ENCODE measurements at places on chromosomes 6 and 20.
A peak's percentile ranks its signal among the peaks of the same experiment; 100 is the strongest.

- DNase-seq = peak; percentile 42
These were observed 61.6 kb upstream of the SNX9 start for GRCh38 chr6:157761331-157761921.

GRCh38 chr20:39294137-39294725 is 332.1 kb downstream of the DHX35 start:
- no peak for DNase-seq

GRCh38 chr20:32285082-32285620 is 7.7 kb downstream of the KIF3B start:
- DNase-seq = no peak

DNA sequence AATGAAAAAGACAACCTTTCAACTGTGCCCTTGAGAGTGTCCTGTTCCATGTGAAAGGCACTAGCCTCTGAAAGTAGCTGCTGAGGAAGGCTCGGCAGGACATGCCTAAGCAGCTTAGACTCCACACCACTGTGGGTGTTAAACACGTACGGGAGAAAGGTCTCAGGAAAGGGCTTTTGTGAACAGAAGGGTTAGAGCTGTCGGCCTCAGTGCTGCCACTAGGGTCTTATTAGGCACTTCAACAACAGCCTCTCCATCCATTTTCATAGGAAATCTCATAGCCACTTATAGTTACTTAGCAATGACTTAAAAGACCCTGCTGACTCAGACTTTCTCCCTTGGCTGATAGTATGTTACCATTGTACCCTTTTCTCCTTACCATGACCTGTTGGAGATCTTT is 662.8 kb downstream of the TBC1D32 start:
- no peak for DNase-seq

- no peak for DNase-seq
These were observed 41.6 kb downstream of the NUP153 start for GRCh38 chr6:17665132-17665531.

DNA sequence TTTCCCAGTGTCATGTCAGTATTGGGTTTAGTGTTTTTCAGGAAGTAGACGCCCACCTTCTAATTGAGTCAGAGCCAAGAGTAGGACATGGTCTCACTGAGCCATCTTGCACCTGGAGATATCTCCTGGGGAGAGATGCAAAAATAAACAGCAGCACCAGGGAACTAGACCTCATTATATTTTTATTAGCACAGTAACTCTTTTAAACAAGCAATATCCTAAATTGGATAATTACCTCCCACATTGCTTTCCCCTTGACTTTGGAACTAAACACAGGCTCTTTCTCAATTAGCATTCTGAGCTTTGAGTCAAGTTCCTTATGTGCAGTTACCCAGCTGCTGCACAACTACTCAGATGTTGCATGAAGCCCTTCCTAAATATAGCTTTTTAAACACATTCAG is 175.4 kb downstream of the IBTK start:
- DNase-seq = no peak

- no peak for DNase-seq
These were observed 127.0 kb downstream of the PKHD1 start for GRCh38 chr6:51960419-51960818.

DNA sequence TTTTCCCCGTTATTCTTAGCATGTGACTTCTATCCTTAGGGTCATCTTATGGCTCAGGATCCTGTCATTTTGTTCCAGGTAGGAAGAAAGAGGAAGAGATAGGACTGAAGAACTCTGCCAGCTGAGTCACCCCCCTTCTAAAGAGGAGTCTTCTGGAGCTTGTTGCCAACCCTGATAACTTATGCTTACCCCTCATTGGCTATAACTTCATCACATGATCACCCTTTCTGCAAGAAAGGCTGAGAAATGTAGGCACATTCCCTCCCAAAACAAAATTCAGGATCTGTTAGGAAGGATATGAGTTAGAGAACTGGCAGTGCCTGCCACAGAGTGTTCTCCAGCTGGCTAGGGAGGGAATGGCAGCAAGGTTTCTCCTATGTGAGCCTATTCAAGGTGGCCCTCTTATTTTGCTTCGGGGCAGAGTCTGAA is 35.6 kb downstream of the ARFGEF2 start:
- no peak for DNase-seq

GRCh38 chr6:115004982-115005381 is 662.2 kb upstream of the HS3ST5 start:
- no peak for DNase-seq

GRCh38 chr6:157587127-157587926 is 206.3 kb downstream of the ZDHHC14 start:
- DNase-seq = no peak

DNA sequence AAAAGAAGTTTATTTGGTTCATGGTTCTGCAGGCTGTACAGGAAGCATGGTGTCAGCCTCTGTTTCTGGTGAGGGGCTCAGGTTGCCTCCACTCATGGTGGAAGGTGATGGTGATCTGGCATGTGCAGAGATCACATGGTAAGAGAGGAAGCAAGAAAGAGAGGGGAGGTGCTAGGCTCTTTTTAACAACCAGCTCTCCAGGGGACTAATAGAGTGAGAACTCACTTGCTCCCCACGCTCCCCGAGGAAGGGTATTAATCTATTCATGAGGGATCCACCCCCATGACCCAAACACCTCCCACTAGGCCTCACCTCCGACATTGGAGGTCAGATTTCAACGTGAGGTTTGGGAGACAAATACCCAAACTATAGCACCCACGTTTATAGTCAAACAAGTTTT is 4.0 kb upstream of the GJB7 start:
- DNase-seq = no peak

- DNase-seq = no peak
These were observed 538.4 kb upstream of the NRSN1 start for GRCh38 chr6:23587582-23587981.

DNA sequence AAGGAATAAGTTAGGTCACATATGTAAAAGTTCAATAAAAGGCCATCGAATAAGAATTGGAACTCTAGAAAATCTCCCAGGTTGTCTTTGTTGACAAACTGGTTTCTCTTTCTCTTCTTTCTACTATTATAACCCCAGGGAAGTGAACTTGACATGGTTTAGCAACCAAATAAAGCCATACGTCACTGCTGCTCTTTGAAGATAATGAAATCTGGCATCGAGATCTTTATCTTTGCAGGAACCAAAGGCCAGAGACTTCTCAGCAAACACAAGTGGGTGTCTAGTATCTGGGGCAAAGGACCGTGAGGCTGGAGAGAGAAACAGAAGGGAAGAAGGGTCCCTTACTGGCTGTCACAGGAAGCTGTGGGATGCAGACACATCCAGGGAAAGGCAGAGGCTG is 286.7 kb upstream of the CDYL start:
- DNase-seq = no peak

DNA sequence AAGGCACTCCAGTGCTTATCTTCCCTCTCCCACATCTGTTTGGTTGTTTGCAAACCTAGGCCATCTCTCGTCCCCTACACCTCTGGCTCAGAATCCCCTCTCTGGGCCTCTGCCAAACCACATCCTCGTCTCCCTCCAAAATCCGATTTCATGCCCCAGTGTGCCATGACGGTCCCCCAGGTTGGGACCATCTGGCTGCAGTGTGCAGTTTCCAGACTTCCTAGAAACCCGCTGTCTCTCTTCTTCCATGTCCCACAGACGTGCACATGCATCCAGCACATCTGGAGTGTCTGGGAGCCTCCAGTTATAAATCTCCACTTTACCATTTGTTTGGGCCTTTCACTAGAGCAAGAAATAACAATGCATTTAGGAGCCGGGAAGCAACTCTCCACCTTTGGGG is 316.2 kb downstream of the KIF16B start:
- DNase-seq = no peak

DNA sequence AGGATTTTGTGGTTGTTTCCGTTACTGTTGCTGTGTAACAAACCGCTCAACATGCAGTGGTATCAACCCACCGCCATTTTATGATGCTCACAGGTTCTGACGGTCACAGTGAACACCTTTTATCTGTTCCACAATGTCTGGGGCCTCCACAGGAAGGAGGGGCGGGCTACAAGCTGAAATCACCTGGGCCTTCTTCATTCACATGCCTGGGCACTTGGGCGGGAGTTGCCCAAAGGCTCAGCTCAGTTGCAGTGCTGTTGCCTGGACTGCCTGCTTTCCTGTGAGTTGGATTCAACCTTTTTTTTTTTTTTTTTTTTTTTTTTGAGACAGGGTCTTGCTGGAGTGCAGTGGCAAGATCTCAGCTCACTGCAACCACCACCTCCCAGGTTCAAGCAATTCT is 16.7 kb upstream of the AVP start:
- DNase-seq = no peak

DNA sequence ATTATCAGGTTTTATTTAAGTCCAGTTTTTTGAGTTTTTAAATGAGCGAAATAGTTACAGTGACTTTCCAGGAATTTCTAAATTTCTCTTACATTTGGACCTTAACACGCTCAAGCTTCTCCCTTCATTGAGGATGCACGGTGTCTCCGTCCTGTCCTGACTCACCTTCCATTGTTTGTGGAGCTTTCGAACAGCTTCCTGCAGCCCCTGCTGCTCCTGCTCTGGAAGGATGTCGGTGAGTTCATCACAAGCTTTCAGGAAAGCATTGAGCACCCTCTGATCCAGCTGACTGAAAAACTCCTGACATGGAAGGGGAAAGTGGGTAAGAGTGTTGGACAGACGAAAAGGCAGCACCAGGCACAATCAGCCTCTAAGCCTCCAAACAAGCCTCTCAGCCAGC is 183.7 kb downstream of the SYNE1 start:
- no peak for DNase-seq

DNA sequence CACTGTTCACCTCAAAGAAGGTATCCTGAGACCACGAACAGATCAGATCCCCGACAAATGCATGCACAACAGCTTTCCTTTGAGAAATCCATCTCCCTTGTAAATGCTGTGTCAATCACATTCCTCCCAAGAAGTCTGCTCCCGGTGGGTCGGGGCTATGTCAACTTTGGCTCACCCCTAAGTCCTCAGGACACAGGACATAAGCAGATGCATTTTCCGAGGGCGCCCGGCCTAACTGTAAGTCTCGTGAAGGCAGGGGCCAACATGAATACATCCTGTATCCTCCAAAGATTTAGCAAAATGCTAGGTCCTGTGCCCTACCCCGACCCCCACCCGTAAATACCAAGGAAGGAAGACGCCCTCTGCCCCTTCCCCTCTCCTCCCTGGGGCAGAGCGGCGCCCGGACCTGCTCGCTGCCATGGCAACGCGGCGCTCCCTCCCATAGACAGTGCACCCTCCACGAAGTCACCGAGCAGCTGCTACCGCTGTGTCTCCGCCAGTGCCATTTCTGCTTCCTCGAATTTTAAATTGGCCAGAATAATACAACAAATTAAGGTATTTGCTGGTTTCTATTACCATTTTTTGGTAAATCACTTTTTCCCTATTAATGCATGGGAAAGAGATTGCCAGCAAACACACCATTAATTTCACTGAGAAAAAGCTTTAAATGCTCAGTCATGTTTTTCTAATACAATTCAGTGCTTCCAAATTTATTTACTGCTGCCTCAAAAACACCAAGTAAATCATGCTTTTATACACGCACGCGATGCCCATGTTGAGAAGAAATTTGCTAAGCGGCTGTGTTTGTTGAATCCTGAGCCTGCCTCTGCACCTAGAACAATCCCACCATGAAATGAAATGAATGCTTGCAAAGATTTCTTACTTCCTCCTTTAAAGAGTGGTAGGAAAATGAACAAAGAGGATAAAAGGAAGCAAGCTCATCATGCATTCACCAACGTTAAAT is 100.6 kb downstream of the PCSK2 start:
- no peak for DNase-seq

GRCh38 chr20:29497261-29497671 is 1760.2 kb upstream of the DEFB115 start:
- peak; percentile 4 for DNase-seq

DNA sequence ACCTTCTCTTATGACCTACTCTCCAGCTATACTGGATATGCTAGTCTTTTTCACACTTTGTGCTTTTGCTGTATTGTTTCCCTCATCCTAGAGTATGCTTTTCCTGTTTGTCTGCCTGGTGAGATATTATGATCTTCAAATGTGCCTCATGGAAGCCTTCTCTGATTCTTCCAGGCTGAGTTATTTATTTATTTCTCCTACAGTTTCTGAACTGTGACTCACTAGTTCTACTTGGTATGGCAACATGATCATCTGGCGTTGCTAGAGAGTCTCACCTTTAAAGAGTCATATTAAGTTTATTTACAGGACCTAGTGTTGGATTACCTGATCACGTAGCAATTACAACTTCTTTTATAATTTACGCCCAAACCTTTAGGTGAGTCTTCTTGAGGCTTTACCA is 81.2 kb upstream of the HDAC2 start:
- DNase-seq = no peak

DNA sequence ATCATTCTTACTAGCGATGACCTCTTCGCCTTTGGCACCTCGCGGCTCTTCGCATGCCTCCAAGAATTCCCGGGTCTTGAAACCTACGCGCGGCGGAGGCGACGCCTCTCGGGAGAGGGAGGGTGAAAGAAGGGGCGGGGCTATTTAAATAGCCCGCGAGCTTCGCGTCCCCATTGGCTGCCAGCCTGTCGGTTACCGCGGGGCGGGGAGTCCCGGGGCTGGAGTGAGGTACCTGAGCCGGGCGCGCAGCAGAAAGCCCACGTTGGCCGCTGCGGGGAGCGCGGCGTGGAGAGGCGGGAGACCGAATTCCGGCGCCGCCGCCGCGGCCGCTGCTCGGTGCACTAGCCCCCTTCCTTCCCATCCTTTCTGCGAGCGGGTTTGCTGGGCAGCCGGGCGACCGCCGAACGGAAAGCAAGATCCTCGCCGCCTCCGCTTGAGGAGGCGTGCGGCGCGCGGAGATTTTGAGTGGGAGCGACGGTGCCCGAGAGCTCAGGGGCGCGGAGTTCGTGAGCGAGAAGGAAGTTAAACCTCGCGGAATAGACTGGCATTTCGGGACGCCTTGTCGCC is at the start of gene BMP6:
BMP6 (plus strand) TSS at position 251 of the 567 bp plus-strand sequence. CDS start 857 bp downstream, outside the sequence.
- peak; percentile 49 for DNase-seq

GRCh38 chr20:22776369-22776768 is 192.0 kb upstream of the FOXA2 start:
- DNase-seq = no peak

DNA sequence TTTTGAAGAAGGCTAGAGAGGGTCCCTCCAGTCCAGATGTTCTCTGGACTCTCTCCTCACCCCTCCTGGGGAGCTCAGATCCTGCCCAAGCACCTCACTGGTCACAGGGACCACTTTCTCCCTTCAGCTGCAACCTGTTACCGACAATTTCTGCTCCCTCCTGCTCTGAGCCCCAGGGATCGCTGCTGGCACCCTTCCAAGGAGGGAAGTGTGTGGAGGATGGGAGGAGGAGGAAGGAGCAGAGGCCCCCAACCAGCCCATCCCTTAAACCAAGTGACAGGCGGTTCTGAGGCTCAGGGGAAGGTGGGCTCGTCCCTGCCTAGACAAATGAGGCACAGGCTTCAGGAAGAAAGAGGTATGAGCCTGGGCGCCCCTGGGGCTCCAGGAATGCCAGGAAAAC is 13.9 kb downstream of the PMEPA1 start:
- no peak for DNase-seq

- DNase-seq = no peak
These were observed 6.9 kb upstream of the SIRPB1 start for GRCh38 chr20:1626528-1627199.

DNA sequence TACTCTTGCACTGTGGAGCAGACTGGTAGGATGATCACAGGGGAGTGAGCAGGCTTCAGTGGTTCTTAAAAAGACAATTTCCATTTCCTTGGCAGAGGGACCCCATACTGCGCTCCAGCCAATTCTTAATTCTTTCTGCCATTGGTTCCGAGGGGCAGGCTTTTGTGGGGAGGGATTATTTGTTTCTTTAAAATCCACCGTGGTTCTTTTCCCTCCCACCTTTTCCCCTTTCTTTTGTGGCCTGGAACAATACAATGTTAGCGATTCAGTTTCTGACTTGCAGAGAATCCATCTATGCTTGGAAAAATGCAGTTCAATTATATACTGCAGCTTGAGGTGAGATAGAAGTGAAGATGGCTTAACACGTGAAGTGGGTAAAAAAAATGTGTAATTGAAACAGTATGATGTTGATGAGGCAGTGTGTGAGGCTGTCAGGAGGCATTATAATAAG is 379.0 kb upstream of the FLRT3 start:
- no peak for DNase-seq
